Cortex of kidney (tissue), 1 donor: ENCODE measurements at places on chromosomes 6 and 20.

DNA sequence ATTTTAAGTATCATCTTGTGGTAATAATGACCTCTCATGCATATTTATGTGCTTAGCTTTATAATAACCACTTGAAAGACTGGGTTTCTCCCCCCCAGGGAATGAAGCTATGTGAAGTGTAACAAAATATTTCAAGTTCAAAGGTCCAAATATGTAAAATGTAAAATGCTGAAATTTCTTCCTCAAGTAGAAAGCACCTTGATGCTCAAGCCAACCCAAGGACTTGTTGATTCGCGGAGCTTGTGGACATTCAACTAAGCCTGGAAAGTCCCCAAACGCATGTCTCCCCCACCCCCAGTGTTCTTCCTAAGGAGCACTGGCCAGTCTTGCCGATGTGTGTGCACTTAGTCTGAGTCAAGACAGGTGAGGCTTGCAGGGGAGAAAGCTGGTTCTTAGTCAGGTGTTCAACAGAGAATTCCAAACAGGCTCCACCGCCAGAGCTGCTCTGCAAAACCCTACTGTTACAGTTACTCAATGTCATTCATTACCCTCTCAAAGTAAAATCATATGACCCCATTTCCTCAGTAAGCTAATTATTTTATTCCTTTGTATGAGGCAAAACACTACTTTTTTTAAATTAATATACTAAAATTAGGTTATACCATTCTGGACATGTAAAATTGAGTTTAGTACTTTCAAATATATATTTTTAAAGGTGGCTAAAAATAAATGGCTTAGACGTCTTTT is 46.9 kb upstream of the QKI start:
- no peak for DNase-seq

DNA sequence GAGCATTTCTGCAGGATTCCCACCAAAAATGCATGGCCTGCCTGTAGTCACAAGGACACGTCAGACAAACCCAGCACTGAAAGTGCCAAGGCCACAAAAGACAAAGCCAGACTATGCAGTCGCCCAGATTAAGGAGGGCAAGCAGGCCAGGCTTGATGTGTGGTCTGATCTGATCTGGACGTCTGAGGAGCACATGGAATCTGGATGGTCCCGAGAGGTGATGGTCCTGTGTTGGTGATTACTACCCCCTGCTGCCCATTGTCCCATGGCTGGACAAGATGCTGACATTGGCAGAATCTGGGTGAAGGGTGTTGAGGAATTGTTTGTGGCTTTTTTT is 17.1 kb downstream of the NPEPL1 start:
- no peak for DNase-seq

DNA sequence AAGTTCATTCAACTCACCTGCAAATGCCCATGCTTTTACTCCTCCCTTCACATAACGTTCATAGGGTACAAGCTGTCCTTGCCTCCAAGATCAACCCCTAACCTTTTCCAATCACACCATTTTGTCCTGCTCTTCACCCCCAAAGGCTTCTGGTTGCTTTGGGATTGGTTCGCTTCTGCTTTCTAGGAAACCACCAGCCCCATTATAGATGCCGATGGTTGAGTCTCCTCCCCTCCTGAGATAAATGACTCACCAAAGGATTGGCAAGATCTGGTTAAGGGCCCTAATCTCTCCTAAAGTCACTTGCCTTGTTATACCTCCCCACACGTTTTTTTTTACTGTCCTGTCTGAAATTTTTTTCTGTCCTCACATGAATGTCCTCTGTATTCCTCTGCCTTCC is 311.4 kb downstream of the HACE1 start:
- no peak for DNase-seq

- no peak for DNase-seq
Measured at GRCh38 chr20:11229772-11230171, 556.0 kb upstream of the JAG1 start.

GRCh38 chr20:21971436-21971835 is 266.0 kb downstream of the PAX1 start:
- no peak for DNase-seq

DNA sequence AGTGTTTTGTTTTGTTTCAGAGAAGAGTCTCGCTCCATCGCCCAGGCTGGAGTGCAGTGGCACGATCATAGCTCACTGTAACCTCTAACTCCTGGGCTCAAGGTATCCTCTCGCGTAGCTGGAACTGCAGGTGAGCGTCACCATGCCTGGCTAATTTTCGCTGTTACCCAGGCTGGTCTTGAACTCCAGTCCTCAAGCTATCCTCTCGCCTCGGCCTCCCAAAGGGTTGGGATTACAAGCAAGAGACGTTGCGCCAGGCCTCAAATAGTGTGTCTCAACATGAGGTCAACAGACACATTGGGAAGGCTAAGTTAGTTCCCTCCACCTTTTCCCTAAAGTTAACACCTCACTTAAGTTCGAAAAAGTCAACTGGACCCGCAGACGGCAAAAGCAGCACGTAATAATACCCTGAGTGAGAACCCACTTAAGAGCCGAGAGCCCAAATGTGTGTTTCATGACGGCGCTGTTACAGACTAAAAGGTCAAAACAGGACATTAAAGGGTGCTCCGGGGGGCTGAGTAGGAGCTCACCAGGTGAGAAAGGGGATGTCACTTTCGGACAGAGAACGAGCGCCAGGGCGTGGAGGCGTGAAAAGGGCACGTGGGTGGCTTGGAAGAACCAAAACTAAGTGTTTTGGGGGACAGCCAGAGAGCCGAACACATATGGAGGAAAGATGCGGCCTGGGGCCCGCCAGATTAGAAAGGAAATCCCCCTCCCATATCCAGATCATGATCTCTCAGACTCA is 499 bp downstream of the TTI1 start:
- DNase-seq = no peak
